ENCODE measurements at places on chromosomes 7 and 10.
A peak's percentile ranks its signal among the peaks of the same experiment; 100 is the strongest.

DNA sequence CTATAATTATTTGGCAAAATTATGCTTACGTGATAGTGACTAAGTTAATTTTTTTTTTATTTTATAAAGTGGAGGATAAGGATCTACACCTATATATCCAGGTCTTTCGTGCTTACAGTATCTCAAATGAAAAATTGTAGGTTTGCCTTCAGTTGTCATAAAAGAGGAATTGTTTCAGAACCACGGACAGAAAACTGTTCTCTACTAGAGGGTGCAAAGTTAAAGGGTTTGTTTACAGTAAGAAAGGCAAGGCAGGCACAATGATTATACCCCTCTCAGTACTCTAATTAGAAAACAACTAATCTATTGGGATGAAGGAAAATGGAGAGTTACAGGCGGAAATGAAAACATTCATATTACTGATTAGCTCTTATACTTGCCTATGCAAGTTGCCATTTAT is 1.5 kb downstream of the PCLO start:
- no peak for DNase-seq

GRCh38 chr7:137110535-137110934 is 233.0 kb downstream of the PTN start:
- DNase-seq = no peak

GRCh38 chr10:65701168-65701776 is 1224.6 kb upstream of the LRRTM3 start:
- no peak for DNase-seq

GRCh38 chr7:21912305-21912704 is 33.4 kb downstream of the CDCA7L start:
- no peak for DNase-seq

- DNase-seq = no peak
Observed at GRCh38 chr10:125442856-125443540, 240.0 kb downstream of the TEX36 start.

DNA sequence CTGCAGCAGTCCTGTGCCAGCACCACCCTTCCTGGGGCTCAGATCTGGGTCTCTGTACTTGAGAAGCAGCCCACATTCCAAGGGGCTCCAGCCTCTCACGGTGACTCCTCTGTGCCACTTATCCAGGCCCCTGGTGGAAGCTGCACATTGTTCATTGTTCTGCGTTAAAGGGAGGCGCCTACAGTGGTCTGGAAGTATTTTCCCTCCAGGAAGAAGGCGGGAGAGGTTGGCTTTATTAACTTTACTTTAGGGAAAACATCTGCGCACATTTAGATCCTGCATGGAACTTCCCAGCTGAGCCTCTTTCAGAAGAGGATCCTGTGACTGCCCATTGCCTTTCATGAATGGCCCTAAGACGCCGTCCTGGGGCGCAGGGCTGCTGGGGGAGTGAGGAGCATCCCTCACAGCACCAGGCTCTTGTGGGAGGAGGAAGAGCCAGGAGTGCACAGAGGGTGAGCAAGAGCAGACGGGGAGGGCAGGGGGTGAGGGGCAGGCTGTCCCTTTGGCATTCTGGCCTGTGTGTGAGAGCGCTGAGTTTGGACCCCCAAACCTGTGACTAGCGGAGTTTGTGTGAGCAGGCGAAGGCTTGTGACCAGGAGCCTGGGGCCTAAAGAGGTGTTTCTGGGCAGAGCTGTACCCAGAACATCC is 98.6 kb upstream of the BTBD16 start:
- no peak for DNase-seq

DNA sequence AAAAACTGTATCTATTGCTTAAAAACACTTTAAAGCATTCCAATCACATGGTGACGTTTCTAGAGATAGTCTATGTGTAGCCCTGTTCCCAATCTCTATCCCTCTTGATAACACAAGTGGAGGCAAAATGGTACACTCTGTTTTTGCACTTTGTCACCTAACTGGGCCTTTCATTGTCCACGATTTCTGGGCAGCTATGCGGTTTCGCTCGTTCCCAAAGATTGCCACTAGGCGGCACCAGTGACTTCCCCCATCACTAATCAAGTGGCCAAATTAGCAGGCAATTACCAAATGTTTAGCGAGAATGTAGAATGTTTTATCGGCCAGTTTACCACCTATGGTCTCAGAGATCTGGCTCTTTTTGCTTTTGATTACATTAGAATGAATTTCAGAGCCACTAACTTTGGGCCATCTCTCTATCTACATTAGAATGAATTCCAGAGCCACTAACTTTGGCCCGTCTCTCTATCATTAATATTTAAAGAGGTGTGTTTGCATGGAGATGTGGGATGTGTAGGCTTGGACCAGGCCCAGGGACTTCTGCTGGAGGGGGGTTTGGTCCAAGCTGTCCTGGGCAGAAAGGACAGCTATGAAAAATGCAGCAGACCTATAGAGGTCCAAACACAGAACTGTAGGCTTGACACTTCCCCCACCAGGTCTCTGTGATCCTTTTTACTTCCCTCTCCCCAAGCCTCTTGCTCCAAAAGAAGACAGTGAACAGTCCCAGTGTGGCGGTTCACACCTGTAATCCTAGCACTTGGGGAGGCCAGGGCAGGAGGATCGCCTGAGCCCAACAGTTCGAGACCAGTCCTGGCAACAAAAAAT is 90.1 kb downstream of the EPC1 start:
- peak; percentile 27 for DNase-seq

DNA sequence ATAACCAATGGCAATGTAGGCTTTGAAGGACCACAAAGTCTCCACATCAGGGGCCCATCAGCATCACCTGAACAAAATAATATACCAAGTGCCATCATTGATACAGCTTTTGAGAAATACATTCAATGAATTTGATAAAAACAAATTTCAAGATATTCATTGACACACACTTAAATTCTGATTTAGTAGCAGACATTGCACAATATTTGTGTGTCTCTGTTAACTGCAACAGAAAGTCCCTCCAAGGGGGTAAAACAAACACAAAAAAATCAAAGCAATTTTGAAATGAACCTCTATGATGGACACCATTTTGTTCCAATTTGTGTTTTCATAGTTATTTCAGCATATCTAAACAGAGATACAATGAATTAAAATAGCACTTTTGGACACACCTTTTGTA is 86.8 kb upstream of the RSU1 start:
- DNase-seq = no peak

DNA sequence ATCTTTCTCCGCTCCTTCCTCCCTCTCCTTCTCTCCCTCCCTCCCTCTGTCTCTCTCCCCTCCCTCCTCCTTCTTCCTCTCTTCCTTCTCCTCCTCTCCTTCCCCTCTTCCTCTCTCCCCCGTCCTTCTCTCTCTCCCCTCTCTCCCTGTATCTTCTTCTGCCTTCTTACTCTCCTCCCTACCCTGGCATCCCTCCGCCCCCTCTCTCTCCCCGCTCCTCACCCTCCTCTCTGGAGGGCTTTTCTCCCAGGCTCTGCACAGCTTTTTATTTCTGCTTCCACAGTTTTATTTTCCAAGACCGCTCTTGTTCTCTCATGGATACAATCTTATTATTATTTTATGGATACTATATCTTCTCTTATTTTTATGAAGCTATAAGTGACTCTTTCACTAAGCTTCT is 32.6 kb downstream of the AP5Z1 start:
- no peak for DNase-seq

DNA sequence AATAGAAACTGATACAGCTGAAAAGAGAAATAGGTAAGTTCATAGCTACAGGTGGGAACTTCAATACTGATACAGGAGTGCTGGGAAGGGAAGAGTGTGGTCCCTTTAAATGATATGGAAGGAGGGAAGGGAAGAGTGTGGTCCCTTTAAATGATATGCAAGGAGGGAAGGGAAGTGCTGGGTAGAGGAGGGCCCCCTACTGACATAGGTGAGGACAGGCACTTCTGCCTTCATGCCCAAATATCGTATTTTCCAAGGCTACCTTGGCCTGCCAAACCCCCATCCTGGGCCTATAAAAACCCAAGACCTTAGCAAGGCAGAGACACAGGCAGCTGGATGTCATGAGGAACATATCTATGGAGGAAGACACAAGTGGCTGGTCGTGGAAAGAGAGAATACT is 92.3 kb downstream of the MAGI2 start:
- DNase-seq = no peak

DNA sequence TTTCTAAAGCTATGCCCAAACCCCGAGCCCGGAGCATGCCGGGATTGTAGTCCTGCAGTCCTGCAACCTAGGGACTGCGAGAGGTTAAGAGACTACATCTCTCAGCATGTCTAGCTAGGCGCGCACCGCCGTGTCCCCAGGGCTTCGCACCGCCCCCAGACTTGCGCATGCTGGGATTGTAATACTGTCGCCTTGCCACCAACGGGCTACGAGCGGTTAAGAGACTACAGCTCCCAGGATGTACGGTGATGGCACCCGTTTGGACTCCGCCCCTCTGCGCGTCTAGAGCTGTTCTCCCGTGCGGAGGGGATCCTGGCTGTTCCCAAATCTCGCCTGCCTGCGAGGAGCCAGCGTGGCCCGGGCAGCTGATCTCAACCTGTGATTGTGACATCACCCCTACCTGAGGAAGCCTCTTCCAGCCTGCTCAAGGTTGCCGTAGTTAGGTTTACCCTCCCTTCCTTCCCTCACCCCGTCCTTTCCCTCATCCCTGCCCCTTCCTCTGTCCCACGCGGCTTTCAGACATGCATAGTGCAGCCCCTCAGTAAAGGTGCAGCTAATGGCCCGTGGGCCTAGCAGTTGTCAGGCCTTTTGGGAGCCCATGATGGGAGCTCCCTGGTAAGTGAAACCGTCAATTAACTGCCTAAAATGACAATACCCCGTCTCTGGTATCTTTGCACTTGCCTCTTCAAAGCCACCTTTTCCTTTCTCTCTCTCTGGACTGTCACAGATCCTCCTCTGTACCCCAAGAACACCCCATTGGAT is 6.3 kb upstream of the ZNF736 start:
- DNase-seq = no peak

GRCh38 chr10:44977287-44978212 is 1.1 kb downstream of the DEPP1 start:
- no peak for DNase-seq

Measured in NCI-H460 (cell line).